ENCODE measurements at places on chromosomes 5 and 9. TPM values are rescaled to one million over a fixed set of nuclear protein-coding genes. Genes with fewer than 3 reads are reported as not detected.

The ACSL6 gene
- total RNA-seq, result 0.11 TPM

The AK8 gene
- total RNA-seq, result 1.0 TPM

The SPATA31A7 gene
- not detected for total RNA-seq

The HMCN2 gene
- not detected for total RNA-seq

GRCh38 chr5:168777651-168778050, 198.5 kb upstream of the PANK3 start:
- no peak for DNase-seq

The FCN2 gene
- not detected for total RNA-seq

The FAT2 gene
- not detected for total RNA-seq

DNA sequence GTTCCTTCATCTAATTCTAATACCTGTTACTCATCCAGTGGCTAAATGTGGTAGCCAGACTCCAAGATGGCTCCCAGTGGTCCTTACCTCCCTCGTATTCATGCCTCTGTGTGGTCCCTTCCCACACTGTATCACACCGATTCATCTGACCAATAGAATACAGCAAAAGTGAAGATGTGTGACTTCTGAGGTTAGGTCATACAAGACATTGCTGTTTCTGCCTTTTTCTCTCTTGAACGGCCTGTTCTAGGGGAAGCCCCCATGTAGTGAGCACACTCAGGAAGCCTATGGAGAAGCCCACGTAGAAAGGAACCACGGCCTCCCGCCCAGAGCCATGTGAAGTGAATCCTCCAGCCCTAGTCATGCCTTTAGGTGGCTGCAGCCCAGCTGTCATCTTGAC, 9.4 kb upstream of the C5 start:
- DNase-seq, result no peak

The GABRA6 gene
- total RNA-seq, result not detected

GRCh38 chr5:37900692-37901091, 60.9 kb upstream of the GDNF start:
- peak; percentile 66 for DNase-seq

The MARCOL gene
- not detected for total RNA-seq

GRCh38 chr9:6007058-6007769, 8.2 kb downstream of the RANBP6 start:
- peak; percentile 68 for DNase-seq

- DNase-seq, result no peak
Observed at GRCh38 chr5:58760222-58760621, 177.3 kb downstream of the RAB3C start.

The PNPLA7 gene
- 0.89 TPM for total RNA-seq

The PCDHGA5 gene
- 0.86 TPM for total RNA-seq

GRCh38 chr9:34654323-34655051, 2.5 kb downstream of the IL11RA start:
- DNase-seq, result peak; percentile 79

The PCDHB13 gene
- 3.3 TPM for total RNA-seq
